ENCODE measurements at places on chromosomes 5 and 9.

- DNase-seq: no peak
Measured at GRCh38 chr9:3054017-3054586, 210.2 kb upstream of the PUM3 start.

- peak; percentile 37 for DNase-seq
Measured at GRCh38 chr9:132575005-132575609, 7.3 kb upstream of the BARHL1 start.

- no peak for DNase-seq
Measured at GRCh38 chr9:79924836-79925235, 353.1 kb downstream of the TLE4 start.

- no peak for DNase-seq
Measured at GRCh38 chr9:97900103-97900737, 22.1 kb downstream of the TRMO start.

DNA sequence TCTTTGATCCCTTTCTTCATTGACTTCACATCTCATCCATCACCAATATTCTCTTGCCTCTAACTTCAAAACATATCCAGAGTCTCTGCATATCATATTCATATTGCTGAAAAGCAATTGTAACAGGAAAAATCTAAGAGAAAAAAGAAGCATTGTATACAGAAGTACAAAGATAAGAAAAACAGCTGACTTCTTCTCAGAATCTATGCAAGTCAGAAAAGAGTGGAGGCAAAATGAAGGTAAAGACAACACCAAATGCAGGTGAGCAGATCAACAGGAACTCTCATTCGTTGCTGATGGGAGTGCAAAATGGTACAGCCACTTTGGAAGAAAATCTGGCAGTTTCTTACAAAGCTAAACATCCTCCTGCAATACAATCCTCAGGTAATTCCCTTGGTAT, 155.6 kb downstream of the PHF2 start:
- DNase-seq: no peak

- no peak for DNase-seq
Measured at GRCh38 chr5:180523629-180524466, 29.7 kb downstream of the CNOT6 start.

DNA sequence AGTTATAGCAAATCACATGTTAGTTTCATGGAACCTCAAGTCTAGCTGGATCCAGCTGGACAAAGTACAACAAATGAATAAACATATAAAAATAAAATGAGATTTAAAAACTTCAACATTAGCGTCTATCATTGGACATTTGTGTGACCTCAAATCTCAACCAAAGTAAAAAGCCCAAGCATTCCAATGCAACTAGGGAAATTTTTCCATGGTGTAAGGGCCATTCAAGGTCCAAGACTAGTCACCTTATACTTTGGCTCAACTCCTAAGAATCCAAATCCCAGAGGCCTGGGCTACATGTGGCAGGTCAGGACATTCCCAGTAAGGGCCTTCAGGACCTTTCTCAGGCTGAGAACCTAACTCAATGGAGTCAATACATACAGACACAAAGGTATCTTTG, 137.4 kb upstream of the DMAC1 start:
- DNase-seq: no peak

DNA sequence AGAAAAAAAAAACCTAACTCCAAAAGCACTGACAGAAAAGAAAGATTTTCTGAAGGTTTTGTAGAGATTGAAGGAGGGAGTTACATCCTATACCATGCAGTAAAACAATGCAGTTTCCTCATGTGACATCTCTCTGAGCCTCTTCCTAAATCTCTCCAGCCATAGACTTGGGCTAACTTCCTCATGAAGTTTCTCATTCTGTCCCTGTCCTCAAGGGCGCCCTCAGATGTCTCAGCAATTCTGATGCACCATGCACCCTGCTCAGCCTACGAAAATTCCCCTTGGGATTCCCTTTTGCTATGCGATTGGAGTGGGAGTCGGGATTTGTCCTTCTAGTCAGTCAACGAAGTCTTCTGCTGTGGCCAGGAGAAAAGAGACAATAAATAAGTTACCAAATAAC, 68.9 kb downstream of the FAT2 start:
- no peak for DNase-seq

DNA sequence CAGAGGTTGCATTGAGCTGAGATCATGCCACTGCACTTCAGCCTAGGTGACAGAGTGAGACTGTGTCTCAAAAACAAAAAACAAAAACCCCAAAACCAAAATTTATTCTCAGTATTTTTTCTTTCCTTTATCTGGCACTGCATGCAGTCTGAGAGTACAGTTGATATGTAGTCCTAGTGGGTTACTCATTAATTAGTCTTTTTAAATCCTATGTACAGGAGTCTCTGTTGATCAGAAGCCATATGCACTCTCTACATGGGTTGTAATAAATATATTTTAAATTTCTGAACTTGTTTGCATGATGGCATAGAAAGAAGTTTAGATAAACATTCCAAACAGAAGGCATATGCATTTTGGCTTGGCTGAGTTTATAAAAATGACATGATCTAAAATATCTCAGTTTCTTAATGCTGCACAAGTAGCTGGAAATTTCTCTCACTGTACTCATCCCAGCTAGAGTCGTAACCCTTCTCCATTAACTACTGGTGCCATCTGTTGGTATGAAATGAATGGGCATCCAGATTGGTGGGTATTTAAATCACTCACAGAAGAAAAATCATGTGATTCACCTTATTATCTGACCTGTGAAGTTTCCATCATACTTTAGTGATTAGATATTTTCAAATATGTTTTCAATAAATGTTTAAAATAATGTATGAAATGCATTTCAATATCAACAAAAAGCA, 284.8 kb downstream of the CTNND2 start:
- no peak for DNase-seq

DNA sequence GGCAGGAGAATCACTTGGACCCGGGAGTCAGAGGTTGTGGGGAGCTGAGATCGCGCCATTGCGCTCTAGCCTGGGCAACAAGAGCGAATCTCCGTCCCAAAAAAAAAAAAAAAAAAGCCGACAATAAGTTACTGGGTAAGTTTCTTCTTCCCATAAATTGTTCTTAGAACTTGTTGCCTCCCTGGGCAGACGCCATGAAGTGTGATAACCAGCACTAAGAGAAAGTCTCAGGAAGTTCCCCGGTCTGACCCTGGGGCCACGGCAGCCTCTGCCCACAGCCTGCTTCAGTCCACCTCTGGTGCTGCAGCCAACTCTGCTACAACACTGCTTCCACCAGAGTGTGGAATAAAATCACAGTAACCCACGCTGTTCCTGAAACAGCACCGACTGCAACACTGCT, 19.1 kb downstream of the LPCAT1 start:
- no peak for DNase-seq

DNA sequence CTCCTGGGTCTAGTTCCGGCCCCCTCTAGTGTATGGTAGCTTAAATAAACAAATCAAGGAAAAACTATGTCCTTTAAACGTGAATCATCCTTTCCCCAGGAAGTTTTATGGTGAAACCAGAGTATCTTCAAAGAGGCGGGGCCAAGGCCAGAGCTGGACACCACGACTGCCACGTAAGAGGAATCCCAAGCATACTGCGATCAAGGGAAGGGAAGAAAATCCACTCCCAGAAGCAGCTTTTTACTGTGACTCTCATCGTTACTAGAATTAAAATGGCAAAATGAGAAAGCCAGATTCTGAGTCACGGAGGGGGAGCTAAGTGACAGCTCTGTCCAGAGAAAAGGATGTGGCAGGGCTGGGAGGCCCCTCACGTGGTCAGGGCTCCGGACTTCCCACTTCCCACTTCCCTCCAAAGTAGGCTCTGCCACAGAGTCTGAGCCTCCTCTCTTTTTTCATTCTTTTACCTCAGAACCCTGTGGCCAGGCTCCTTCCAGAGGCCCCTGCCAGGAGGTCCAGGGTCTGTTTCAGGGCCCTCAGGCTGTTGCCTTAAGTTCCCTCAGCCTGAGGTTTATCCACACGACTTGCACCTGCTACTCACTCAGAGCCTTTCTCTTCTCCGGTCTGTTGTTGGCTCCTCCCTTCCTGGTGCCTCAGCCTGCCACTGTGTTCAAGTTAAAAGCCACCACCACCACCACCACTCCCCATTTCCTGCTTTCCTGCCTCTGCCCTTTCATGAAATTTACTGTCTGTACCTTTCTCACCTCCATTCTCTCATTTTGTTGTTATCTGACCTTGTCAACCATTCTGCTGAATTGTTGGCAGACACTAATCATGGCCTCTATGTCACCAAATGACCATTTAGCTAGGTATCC, 1.4 kb upstream of the GLRX start:
- peak; percentile 88 for DNase-seq

- no peak for DNase-seq
Measured at GRCh38 chr5:158477214-158477613, 618.3 kb upstream of the CLINT1 start.

GRCh38 chr9:2755285-2755684, 38.0 kb downstream of the KCNV2 start:
- DNase-seq: no peak

DNA sequence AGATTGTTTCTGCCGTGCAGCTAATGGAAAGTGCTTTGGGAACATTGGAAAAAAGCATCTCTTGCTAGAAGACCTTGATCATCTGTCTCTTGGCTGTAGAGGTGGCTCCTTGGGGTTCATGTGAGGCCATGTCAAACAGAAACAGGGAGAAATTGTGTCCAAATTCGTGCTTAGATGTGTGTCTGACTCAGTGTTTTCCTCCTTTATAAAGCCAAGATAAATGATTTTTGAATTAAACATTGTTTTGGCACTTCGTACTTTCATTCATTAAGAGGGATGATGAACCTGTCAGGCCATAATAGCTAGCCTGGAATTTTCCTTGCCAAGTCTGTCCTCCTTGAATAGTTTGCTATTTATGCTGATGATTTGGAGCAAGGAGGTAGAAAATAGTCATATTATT, 143.8 kb downstream of the FBXL7 start:
- DNase-seq: no peak

DNA sequence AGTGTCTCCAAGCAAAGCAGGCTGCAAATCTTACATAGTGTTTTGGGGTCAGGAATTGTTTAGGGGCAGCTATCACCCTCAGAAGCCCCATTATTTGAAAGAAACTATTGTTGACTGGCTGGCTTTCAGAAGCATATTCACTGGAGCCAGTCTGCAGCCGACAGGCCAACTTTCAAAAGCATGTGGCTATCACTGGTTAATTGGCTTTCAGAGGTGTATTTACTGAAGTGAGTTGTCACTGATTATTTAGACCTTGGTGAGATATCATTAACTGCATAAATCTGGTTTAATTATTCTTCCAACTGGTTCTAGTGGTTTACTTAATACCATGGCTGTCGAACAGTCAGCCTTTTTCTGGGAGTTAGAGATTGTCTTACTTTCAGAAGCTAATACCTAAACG, 247.0 kb downstream of the CWC27 start:
- DNase-seq: no peak

DNA sequence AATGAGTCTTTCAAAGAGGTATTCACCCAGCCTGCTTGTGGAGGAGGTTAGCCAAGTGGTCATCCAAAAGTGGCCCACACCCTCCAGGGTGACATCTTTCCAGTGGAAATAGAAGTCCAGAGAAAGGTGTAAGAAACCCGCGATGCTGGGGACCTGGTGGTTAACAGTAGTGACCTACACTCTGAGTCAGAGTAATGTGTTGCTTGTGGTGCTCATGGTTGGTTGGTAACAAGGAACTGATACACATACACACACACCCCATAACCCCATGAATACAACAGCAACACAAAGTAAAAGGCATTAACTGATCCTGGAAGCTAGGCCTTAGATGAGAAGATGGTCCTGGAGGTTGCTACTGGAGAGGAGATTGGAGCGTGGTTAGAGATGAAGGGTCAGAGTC, 26.9 kb downstream of the MRPS30 start:
- no peak for DNase-seq

GRCh38 chr5:82291420-82291819, 13.3 kb upstream of the RPS23 start:
- no peak for DNase-seq

DNA sequence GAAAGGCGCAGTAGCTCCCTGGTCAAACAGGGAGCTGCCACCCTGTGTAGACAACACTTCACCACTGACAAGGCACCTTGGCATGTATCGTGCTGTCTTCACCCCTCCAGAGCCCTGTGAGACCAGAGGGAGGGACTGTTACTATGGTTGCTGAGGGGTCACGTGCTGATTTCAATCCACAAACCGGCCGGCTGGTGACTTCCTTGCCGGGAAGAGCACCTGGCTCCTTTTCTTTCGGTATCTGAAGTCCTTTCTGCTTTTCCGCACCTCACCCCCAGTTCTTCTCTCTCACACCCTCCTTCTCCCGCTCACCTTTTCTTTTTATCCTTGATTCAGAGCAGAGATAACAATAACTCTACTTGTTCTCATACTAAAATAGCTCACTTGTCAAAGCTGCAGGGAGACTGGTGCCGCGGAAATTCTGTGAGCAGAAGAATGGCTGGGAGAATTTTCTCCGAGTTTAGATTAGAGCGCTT, 327.2 kb downstream of the ZSWIM6 start:
- no peak for DNase-seq

GRCh38 chr5:170522211-170523141, 18.7 kb downstream of the KCNIP1 start:
- no peak for DNase-seq

- no peak for DNase-seq
Measured at GRCh38 chr5:169697511-169697890, 60.4 kb downstream of the DOCK2 start.
